ENCODE measurements at places on chromosomes 4 and X.

DNA sequence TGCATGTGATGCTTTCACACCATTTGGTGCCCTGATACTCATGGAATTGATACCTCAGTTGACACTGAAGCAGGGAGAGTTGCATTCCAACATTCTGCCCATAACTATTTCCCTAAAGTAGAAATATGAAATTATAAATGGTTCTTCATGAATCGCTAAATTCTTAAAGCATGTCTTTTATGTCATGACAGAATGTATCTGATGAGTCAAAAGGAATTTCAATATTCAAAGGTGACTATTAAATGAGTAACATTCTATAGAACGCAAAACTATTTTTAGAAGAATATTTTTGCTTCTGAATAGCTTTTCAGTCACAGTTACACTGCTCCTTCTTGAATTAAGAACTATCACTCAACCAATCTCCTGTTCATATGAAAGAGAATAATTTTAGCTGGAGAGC is 152.8 kb downstream of the ADGRA3 start:
- no peak for DNase-seq

- no peak for DNase-seq
Measured at GRCh38 chrX:85379174-85379907, at the start of gene POF1B. TSS of gene POF1B (minus strand) at chrX:85379665. CDS start at chrX:85379454, 211 bp downstream.

DNA sequence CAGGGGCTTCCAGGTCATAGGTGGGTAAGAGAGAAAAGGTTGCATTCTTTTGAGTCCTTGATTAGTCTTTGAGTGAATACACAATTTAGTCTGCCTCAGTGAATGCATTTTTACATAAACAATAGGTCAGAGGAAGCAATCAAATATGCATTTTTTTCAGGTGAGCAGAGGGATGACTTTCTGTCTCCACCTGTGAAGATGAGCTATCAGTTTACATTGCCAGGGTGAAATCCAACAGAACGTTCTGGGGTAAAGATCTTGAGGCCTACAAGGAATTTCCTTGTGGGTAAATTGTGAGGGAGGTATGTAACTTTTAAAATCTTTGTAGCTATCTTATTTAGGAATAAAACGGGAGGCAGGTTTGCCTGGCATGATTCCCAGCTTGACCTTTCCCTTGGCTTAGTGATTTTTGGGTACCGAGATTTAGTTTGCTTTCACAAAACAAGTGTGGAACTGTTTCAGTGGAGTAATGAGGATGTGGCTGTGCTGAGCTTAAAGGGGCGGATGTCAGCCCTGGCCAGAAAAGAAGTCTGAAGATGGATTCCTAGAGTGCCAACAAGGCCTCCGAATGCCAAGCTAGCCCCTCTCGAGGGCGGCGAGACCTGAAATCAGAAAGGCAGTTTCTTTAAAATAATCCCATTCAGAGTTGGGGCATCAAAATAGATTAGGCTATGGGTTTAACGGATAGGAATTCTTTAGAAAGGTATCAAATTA is 29.5 kb downstream of the TMEM131L start:
- no peak for DNase-seq

- DNase-seq = no peak
Measured at GRCh38 chr4:74671080-74671698, 123.1 kb downstream of the BTC start.

DNA sequence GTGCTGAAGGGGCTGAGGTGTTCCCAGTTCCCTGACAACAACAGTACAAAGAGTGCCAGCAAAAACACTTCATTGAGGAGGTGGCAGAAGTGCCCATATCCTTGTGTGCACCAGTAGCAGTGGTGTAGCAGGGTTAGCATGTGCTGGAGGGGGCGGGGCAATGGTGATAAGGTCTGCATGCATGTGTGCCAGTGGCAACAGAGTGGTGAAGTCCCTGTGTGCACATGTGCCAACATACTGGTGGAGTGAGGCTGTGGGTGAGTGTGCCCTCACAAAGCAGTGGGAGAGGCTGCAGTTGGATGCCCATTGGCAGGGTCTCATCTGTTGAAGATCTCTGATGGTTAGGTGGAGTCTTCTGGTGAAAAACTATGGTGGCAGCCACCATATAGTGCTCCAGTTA is 994.6 kb downstream of the PCDH19 start:
- no peak for DNase-seq

DNA sequence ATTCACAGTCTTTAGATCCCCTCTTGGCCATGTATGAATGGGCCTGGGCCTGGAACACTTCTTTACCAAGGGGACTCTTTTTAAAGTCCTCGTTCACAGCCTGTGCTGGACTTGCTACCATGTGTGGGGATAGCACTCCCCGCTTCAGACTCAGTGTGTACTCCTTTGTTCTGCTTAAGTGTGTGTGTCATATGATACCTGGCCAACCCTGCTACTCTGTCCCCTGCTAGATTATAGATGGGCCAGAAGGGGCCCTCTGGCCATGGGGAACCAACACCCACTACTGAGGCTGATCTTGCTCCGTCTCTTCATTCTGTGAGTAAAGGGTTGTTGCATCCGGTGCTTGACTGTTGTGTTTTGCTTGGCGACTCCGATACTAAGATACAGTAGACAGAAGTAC is 8.0 kb downstream of the CCDC110 start:
- DNase-seq = no peak

Measured in NCI-H1694 (cell line).